ENCODE measurements at places on chromosomes 11 and 22.

DNA sequence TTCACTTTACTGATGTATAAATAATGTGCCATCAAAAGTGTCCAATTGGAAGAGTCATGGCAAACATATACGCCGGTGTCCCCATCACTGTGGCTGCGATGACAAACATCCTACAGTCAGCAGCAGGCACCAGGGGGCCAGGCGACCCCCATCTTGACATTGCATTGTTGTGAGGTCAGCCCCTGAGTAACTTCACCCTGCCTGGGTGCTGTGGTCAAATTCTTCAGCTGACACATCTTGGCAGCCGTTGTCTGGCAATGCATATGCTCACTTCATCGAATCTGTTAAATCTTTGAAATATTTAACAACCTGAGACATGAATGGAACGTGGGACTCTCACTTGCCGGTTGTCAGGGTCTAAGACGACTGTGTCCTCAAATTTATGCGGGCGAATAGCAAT, 430.9 kb downstream of the BRD1 start:
- DNase-seq, result no peak

DNA sequence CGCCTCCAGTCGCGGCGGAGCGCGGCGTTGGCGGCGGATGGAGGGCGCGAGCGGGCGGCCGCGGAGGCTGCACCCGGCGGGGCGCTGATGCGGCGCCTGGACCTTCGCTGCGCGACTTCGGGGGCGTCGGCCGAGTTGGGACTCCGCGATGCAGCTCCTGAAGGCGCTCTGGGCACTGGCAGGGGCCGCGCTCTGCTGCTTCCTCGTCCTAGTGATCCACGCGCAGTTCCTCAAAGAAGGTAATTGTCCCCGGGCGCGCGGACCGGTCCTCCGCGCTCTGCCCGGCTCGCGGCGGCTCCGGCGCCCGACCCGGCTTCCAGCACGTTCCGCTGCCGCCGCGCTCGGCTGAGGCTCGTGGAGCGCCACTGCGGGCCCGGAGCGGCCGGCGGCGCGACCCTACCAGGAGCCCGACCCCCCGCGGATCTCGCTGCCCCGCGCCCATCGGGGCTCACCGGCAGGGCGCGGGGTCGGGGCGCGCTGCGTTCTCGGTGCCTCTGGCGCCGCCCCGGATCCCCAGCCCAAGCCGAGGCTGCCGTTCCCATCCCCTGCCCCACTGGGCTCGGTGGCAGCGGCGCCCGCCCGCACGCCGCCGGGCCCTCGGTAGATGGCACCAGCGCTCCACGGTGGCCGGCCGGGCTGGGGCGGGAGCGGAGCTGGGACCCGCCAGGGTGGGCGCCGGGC, 1251.2 kb downstream of the BRD1 start:
- no peak for DNase-seq

GRCh38 chr11:61076506-61077304, 25.6 kb upstream of the CD5 start:
- no peak for DNase-seq

- DNase-seq, result no peak
Observed at GRCh38 chr22:25357132-25357455, 137.7 kb downstream of the CRYBB2 start.

DNA sequence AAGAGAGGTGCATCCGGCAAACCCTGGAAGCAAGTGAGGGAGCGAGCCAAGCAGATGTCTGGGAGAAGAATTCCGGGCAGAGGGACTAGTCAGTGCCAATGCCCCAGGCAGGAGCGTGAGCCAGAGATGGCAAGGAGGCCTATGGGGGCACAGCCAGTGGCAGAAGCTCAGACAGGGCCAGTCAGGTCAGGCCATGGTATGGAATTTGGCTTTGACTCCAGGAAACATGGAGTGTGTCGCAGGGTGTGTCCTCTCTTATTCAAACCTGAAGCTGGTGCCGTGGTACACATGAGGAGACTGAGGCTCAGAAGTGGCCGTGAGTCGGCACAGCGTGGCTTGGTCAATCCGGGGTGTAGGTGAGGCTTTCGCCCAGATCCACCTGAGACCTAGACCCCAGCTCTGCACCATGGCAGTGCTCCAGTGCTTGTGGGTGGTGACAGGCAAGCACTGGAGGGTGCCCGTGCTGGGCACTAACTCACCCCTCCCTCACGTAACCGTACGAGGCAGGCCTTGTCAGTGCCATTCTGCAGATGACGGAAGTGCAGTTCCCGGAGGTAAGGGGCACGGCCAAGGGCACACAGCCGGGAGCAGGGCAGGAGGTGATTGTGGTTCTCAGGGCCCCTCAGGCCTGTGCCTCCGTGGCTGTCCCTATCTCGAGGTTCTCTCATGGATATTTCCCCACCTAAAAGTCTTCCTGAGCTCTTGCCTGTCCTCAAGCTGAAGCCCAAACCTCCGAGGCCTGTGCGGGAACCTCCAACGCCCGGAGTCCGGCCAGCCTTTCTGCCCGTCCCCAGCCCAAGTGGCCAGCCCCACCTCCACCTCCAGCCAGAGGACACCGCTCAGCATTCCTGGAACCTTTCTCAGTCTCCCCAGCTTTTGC, 10.6 kb upstream of the SPI1 start:
- no peak for DNase-seq
